ENCODE measurements at places on chromosomes 4 and X.
A peak's percentile ranks its signal among the peaks of the same experiment; 100 is the strongest.

- no peak for DNase-seq
Observed at GRCh38 chr4:67122029-67122428, 423.3 kb downstream of the CENPC start.

DNA sequence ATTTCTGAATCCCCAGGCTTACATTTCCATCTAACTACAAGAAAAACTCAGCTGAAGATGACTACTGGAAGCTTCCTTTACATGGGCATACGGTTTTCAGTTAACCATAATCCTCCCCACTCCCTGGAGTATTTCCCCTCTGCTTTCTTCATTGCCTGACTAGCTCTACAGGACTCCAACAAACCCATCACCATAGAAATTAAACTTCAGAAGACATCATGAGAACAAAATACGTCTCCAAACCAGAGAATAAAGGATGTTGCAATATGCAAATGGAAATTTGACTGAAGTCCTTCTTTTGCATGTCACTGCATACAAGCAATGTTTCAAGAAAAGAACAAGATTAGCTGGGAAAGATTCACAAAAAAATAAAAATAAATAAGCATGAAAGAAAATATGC is 170.2 kb upstream of the PCDH18 start:
- no peak for DNase-seq

DNA sequence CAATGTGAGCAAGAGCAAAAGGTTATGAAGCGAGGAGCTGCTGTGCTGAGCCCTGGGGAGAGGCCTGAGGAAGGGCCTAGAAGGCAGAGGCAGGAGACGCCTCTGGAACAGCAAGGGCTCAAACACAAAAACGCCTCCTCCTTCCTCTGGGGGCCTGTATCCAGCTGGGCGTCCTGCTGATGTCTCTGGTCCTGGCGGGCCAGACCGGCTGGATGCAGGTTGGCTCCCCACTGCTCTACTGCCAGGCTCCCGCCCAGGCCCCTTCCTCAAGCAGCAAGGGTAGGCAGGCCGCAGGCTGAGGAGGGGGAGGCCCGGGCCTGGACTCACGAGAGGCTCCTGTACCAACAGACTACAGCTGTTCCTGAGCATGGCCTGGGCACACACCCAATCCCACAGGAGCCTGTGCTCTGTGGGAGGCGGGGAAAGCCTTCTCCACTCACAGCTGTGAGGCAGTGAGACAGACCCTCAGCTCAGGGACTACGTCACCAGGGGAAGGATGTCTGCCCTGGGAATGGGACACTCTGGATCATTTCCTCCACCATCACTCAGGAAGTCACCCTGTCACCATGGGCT is 2.3 kb downstream of the HAUS7 start:
- DNase-seq: no peak

DNA sequence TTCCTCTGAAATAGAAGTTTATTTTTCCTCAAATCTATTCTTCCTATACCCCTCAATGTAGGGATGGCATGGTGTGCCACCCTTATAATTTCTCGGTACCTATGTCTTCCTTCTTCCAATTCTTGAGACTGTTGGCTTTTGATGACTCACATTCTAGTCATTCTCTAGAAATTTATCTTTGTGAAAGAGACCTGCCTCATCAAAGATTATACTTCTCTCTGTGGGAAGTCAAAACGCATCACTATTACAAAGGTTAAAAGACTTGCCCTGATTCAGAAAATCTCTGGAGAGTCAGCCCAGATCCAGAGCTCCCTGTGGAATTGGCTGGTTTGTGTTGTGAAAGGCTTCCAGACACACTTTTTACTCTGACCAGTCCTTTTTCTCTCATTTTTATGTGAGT is 65.9 kb upstream of the FSTL5 start:
- DNase-seq: no peak

- no peak for DNase-seq
Observed at GRCh38 chr4:187478292-187479140, 517.1 kb upstream of the ZFP42 start.

- peak; percentile 55 for DNase-seq
Observed at GRCh38 chr4:88457307-88458103, 586 bp downstream of the HERC5 start.

- DNase-seq: no peak
Observed at GRCh38 chr4:171650543-171650942, 162.7 kb upstream of the GALNTL6 start.

GRCh38 chrX:129749069-129749468 is 10.3 kb downstream of the XPNPEP2 start:
- DNase-seq: no peak

- DNase-seq: no peak
Observed at GRCh38 chr4:26741491-26741871, 119.2 kb upstream of the STIM2 start.

GRCh38 chrX:40474205-40474626 is 106.6 kb upstream of the ATP6AP2 start:
- DNase-seq: no peak

GRCh38 chr4:138680989-138681604 is 334.5 kb upstream of the NOCT start:
- DNase-seq: peak; percentile 77

Measured in activated T-cell treated with anti-CD3 and anti-CD28 coated beads, Interleukin-2, amount 50 U/mL, for 48 hours (primary cell).